Activated naive CD4-positive, alpha-beta T cell (primary cell): ENCODE measurements at places on chromosomes 2 and 18.

GRCh38 chr2:8371653-8372052 is 310.2 kb upstream of the ID2 start:
- DNase-seq, result no peak

GRCh38 chr2:196086517-196087368 is 18.1 kb upstream of the DNAH7 start:
- no peak for DNase-seq

DNA sequence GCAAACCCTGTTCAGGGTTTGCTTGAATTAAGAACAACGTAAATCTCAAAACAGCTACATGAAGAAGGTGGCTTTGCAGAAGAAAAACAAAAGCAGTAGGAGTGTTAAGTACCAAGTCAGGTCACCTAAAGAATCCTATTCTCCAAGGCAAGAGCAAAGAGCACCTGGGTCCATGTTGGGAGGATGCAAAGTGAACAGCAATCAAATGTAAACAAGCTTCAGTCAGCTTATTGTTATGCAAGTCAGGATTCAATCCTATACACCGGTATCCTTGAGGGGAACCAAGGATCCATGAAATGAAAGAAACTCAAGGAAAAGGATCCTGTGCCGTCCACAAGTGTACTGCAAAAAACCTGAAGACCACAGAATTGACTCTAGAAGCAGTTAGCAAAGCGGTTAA is 261.0 kb upstream of the DDX18 start:
- DNase-seq, result no peak

GRCh38 chr18:61582202-61582710 is 249.0 kb downstream of the CDH20 start:
- no peak for DNase-seq
